ENCODE measurements at places on chromosomes 2 and 18. TPM values are rescaled to one million over a fixed set of nuclear protein-coding genes. Genes with fewer than 3 reads are reported as not detected.

DNA sequence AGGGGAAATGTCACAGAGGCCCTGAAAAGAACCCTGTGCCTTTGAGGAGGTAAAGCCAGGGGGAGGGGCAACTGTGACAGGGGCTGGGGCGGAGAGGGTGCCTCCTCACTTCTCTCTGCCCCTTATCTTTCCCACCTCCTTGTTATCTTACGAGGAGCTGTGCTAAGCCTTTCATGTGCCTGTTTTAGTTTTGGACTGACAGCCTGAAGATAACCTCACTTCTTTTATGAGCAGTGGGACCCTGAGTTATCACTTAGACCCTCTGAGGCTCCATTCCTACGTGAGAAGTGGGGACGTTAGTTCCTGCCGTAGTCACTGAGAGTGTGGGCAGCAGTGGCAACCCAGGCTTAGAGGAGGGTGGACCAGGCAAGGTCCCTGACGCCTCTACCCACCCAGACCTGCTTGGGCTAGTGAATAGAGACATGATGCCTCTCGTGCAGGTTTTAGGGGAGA is 39.5 kb upstream of the LBH start:
- no peak for DNase-seq

DNA sequence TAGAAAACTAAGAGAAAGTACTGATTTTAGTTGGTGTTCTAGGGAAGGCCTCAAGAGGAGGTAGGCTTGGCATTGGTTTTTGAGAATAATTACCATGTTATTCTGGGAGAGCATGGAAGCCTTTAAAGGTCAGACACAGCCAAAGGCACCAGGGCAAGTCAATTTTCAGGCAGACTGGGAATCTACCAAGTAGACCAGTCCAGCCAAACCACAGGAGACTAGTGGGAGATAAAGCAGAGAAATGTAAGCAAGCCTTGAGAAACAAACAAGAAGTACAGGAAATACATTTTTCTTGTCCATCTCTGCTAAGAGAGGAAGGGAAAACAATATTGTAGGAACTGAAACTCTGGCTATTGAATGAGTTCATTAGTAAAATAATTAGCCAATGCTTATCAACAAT is 5.5 kb upstream of the CCDC68 start:
- no peak for DNase-seq

The HOXD10 gene
- not detected for total RNA-seq

- no peak for DNase-seq
Observed at GRCh38 chr18:36379435-36379984, 82.0 kb downstream of the FHOD3 start.

- no peak for DNase-seq
Observed at GRCh38 chr2:173090276-173090877, 14.7 kb downstream of the MAP3K20 start.

DNA sequence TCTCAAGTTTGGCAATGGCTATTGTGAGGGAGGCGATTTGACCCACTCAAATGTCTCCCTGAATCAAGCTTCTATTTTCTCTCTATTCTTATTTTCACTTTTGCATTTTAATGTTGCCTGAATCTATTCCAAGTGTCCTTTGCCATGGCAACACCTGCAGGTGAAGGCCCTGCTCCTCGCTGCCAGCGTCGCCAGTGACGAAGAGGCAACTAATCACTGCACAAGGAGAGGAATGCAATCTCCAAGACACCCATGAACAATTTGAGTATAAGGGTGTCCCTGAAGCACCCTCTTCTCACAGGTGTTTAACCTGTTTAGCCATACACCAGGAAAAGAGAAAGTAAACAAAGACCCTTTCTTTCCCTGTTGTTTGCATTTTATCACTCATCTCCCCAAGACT is 165.6 kb upstream of the VRK2 start:
- no peak for DNase-seq

GRCh38 chr2:225425284-225425683 is 25.8 kb downstream of the NYAP2 start:
- no peak for DNase-seq

The G6PC2 gene
- total RNA-seq: not detected

DNA sequence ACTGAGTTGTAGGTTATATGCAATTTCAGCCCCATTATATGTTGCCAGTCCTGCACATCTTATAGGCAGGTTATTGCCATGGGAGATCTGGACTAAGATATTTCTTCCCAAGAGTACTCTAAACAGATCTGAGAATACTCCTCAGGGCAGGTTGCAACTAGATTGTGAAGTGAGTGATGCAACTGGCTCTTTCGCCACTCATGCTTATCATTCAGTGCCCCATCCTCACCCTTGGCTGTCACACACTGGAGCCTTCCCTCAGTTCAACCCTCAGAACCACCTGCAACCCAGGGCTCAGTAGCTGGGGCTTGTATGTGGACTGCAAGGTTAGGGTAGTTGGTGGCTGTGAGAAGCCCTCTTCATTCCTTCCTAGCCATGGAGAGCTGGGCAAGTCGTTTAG is 14.1 kb downstream of the MERTK start:
- DNase-seq: no peak

GRCh38 chr2:239119346-239120126 is 271.7 kb downstream of the TWIST2 start:
- DNase-seq: no peak

- DNase-seq: no peak
Observed at GRCh38 chr2:44566059-44566458, 204.3 kb downstream of the CAMKMT start.

DNA sequence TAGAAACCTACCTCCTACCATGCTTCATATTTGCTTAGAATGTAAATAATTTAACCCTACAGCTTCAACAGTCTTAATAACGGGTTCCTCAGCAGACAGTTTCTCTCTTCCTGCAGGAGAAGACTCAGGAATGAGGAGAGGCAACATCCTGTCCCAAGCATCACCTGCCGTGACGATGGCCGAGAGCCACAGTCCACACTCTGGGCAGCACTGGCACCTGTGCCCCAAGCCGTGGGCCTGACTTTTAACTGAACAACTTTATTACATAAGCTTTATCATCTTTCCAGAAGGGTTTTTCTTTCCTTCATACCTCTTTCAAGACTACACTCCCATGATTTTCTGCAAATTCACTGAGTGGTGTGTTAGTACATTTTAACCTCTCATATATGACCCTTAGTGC is 856.0 kb downstream of the GALR1 start:
- no peak for DNase-seq

The CCDC68 gene
- total RNA-seq: 1.2 TPM

- DNase-seq: no peak
Observed at GRCh38 chr2:190938771-190939335, 58.2 kb downstream of the GLS start.

The NEU4 gene
- 1.6 TPM for total RNA-seq

DNA sequence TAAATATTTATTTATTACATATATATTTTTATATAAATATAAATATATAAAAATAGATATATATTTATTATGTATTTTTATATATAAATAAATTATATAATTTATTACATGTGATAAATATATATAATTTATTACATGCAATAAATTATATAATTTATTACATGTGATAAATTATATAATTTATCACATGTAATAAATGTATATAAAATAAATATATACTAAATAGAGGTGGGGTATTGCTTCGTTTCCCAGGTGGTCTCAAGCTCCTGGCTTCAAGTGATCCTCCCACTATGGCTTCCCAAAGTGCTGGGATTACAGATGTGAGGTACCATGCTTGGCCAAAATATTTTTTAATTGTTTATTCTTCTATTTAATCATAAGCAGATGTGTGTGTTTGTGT is 3.6 kb upstream of the G6PC2 start:
- no peak for DNase-seq

The NEDD4L gene
- 108 TPM for total RNA-seq

- DNase-seq: no peak
Observed at GRCh38 chr2:157258520-157259326, 1.2 kb downstream of the GALNT5 start.

The EN1 gene
- not detected for total RNA-seq

The HES6 gene
- total RNA-seq: 67.7 TPM

The GIGYF2 gene
- 98.2 TPM for total RNA-seq

- DNase-seq: no peak
Observed at GRCh38 chr2:219405451-219405850, 12.7 kb upstream of the DES start.

The KRTCAP3 gene
- not detected for total RNA-seq

The CFC1 gene
- 0.41 TPM for total RNA-seq

GRCh38 chr2:64594226-64594989 is 59.3 kb downstream of the SERTAD2 start:
- DNase-seq: no peak

DNA sequence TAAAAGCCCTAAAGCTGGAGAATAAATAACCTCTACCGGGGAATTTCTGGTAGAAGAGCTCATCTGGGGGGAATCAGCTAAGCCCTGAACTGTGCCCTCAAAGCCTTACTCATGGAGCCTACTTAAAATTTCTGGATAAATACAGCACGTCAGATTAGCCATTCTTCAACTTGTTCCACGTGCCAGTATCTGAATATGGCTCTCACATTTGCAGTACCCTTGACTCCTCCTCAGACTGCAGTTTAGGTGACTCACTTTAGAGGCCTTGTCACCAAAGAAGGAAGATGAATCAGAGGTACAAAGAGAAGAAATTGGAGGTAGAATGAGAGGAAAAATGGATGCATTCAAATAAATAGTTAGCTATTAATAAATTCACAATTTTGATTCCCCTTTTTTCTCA is 34.6 kb upstream of the POTEC start:
- no peak for DNase-seq

DNA sequence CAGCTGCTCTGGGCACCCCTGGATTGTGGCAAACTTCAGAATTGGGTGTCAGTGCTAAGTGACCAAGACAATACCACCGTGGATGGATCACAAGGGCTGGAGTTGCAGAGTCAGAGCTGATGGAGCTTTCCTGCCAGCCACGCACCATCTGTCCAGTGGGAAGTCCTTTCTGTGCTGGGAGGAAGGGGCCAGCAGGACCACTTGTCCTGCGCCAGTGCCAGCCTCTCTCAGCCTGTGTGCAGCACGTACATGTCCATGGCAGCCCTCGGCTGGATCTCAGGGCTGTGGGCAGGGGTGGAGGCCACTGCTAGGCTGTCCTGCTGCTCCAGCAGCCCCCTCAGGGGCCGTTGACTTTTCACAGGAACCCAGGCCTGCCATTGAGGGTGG is 33.3 kb downstream of the RAB31 start:
- DNase-seq: no peak

GRCh38 chr2:237102428-237102827 is 16.7 kb downstream of the COPS8 start:
- DNase-seq: no peak

- DNase-seq: no peak
Observed at GRCh38 chr2:221212105-221212504, 360.0 kb downstream of the EPHA4 start.

The CD226 gene
- 0.82 TPM for total RNA-seq

GRCh38 chr2:233062451-233062850 is 2.3 kb downstream of the INPP5D start:
- no peak for DNase-seq

GRCh38 chr2:101987832-101988231 is 3.9 kb upstream of the IL1R2 start:
- no peak for DNase-seq

The ERFE gene
- total RNA-seq: 0.82 TPM

- DNase-seq: peak; percentile 82
Observed at GRCh38 chr2:231926180-231926741, at the start of gene NPPC. NPPC (minus strand) TSS chr2:231926396; CDS start chr2:231926249, 147 bp downstream.

DNA sequence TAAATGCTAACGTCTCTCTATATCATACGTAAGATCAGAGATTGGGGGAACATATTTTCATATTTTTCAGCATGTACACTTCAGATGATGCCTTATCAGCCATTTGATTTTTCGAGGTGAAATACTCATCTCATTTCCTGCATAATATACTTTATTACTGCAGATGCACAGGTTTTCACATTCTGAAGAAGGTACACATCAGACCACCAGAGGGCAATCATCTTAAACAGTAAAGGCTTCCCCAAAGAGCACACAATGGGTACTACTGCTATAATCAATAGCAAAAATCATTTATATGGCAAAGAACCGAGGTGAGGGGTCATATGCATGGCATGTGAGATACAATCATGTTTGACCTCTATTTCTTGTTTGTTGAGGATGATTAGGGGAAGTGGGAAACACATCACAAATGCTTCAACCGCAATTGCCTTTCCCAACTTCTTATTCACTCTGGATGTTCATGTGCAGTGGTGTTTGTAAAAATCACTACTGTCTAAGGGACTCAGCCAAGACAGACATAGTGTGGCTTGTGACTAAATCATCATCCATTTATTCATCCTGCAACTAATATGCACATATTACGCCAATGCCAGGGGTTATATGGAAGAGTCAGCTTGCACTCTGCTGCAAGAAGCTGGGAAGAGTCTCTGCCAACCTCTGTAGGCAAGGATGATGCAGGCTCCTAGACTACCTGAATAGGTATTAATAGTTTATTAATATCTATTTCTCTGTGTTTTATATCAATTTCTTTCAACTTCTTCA is 118.7 kb downstream of the EPB41L3 start:
- no peak for DNase-seq

DNA sequence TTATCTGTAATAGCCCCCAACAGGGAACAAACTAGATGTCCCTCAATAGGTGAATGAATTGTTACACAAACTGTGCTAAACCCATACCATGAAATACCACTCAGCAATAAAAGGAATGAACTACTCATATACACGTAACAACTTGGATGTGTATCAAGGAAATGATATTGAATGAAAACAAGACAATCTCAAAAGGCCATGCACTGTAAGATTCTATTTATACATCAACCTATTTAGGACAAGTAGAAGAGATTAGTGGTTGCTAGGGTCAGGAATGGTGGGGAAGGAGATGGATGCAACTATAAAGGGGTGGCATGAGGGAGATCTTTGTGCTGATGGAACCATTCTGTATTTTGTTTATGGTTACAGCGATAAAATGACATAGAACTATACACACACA is 47.1 kb downstream of the KANSL3 start:
- DNase-seq: no peak

DNA sequence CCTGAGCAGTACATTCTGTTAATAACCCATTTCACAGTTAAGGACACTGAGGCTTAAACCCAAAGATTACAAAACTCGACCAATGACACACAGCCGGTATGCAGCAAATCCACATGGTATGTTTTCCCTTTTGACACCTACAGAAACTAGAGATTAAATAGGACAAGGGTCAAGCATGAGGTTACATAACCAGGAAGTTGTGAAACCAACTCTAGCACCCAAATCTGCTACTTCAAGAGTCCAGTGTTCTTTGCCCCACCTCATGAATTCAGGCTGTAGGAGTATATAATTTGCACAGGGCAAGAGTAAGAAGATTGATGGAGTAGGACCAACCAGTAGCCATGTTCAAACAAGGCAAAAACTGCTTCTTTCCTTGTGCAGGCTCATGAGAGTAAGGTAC is 249.8 kb downstream of the BCL11A start:
- DNase-seq: no peak

GRCh38 chr2:28469304-28469703 is 26.6 kb upstream of the PLB1 start:
- no peak for DNase-seq

DNA sequence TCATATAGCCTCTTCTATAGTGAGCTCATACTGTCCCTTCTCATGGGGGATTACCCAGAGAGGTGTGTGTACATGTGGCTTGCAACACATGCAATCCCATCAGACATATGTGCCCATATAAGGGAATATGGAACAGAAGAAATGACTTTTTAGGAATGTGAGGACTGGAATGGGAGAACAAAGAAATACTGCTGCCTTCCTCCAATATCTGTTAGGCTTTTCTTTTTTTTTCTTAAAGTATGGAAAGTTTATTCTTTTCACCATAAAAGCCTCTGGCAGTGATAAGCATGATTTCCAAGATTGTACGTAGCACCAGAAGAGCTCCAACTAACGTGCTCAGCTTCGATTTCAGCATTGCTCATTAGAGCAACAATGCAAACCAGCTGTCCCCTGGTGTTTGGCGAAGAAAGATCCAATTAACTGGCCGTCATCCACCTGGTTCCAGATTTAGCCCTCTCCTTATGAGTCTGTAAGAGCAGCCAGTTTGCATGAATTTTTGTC is 113.6 kb downstream of the ADCYAP1 start:
- no peak for DNase-seq

The EPG5 gene
- 26.1 TPM for total RNA-seq
